ENCODE measurements at places on chromosomes 1 and 21.

DNA sequence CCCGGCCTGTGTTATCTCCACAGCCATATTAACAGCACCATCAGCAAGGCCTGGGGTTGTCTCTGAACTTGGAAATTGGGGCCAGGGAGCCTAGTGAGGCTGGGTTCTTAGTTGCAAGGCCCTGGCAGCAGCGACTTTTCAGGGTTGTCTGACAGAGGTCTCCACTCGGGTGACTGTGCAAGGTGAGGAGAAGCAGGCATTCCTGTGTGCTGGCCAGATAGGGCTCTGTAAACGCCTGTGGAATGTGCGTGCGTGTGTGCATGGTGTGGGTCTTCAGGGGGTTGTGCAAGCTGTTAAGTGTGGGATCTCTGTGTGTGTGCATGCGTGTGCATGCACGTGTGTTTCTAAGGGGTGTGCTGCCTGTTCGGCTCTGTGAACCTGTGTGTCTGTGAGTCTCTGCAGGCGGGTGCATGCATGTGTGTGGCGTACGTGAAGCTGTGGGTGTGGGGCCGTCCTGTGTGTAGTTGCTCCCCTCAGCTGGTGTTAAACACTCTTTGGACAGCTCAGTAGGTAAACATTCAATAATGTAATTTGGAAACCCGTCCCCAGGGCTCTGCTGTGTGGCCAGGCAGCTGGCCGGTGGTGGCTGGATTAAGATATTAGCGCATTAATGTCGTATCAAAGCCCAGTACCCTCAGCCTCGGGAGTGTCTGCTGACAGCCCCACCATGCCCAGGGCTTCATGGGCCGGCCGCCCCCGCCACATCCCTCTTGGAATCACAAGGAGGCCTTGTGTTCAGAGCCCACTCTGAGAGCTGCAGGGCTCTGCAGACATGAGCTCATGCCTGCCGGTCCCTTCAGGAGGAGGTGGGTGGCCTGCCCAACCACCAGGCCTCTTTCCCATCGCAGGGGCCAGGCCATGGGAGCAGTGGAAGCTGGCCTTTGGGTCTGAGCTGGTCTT, 189.9 kb downstream of the FOXD2 start:
- no peak for DNase-seq

GRCh38 chr1:30878016-30878415, 30.5 kb downstream of the SDC3 start:
- no peak for DNase-seq

GRCh38 chr1:6108937-6109614, 63.4 kb downstream of the KCNAB2 start:
- peak; percentile 74 for DNase-seq

GRCh38 chr1:19582318-19582717, 61.8 kb upstream of the NBL1 start:
- peak; percentile 75 for DNase-seq

DNA sequence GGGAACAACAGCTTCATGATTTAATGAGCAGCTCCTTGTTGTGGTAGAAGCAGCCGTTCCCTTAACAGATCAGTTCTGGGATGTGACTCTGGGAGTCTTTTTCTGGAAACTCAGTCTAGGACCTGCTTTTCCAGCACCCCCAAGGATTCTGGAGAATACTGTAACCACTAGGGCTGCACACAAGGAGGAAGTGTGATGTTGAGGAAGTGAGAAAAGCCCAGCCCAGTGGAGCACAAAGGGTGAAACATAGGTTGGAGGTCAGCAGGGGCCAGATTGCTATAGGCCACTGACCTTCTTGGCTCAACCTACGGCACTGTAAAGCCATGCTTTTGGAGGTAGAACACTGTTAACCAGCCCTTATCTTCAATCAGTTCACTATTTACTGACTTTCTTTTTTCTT, 10.1 kb upstream of the PLA2G5 start:
- peak; percentile 41 for DNase-seq

DNA sequence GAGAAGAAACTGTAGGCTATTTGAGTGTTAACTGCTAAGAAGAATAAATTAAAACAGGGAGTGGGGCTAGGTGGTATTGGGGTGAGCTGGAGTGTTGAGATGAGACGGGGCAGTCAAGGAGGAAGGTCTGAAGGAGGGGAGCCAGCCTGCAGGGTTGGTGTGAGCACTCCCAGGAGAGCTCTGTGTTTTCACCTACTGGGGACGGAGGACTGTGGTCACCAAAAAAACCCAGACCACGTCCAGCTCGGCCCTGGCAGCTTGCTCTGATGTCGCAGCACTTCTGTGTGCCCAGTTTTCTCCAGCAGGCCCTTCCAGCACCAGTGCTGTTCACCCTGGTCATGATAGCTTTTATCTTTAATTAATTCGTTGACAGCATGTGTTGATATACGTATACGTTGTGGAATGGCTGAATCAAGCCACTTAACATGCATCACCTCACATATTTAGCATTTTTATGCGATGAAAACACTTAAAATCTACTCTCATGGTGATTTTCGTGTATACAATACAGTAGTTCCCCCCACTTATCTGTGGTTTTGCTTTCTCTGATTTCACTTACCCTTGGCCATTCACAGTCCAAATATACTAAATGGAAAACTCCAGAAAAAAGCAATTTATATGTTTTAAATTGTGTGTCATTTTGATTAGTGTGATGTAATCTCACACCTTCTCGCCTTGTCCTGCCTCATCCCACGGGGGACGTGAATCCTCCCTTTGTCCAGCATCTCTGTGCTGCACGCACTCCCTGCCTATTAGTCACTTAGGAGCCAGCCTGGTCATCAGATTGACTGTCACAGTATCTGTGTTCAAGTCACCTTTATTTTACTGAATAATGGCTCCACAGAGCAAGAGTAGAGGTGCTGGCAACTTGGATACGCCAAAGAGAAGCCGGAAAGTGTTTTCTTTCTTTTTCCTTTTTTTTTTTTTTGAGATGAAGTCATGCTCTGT, 12.3 kb downstream of the FAM3B start:
- no peak for DNase-seq

DNA sequence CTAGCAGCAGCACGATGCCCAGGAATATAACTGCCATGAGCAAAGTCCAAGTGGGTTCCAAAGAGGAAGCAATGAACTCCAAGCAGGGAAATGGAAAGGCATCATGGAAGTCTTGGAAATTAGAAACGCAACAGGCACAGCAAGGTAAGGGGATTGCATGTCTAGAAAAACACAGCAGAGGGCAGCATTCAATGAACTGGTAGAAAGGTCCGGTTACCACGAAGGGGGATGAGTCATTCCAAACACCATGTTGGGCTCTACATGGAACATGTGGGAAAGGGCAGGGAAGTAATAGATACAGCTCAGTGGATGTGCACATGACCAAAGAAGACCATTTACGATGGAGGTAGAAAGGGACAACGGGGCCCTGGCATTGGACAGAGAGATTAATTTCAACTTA, 36.4 kb downstream of the RXRG start:
- no peak for DNase-seq

- DNase-seq = no peak
These were observed 3.7 kb downstream of the SLC45A3 start for GRCh38 chr1:205676597-205676996.

DNA sequence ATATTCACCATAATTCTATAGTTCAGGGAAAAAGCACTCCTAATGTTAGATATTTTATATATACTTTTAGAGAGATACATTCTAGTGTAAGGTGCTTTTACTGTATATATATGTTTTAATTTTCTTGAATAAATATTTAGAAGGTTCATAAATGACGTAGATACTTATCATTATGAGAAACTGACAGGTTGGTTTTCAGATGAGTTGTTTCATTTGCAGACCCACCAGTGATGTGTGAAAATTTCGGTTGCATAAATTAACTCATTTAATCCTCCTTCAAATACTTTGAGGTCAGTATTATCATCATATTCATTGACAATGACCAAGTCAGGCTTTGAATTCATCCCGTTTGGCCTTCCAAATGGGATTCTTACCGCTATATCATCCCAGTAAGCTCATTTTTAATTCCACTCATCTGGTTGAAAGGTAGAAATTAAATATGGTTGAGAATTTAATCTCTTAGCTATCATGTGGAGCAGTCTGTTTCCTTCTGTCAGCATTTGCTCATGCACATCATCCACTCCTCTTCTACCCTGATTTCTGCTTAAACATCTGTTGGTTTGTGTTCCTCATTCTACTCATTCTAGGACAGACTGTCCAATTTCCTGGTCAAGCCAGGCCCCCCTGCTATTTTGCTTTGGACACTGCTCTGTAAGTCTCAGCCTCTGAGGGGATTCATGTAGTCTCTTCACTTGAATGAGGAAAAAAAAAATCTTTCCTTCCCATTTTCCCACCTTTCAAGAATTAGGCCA, 1156.6 kb downstream of the PLA2G4A start:
- no peak for DNase-seq

GRCh38 chr1:226708342-226708780, 30.7 kb downstream of the ITPKB start:
- no peak for DNase-seq

GRCh38 chr1:16386454-16387113, 19.5 kb downstream of the SZRD1 start:
- no peak for DNase-seq

- DNase-seq = no peak
These were observed 16.9 kb downstream of the CCSAP start for GRCh38 chr1:229325853-229326487.

DNA sequence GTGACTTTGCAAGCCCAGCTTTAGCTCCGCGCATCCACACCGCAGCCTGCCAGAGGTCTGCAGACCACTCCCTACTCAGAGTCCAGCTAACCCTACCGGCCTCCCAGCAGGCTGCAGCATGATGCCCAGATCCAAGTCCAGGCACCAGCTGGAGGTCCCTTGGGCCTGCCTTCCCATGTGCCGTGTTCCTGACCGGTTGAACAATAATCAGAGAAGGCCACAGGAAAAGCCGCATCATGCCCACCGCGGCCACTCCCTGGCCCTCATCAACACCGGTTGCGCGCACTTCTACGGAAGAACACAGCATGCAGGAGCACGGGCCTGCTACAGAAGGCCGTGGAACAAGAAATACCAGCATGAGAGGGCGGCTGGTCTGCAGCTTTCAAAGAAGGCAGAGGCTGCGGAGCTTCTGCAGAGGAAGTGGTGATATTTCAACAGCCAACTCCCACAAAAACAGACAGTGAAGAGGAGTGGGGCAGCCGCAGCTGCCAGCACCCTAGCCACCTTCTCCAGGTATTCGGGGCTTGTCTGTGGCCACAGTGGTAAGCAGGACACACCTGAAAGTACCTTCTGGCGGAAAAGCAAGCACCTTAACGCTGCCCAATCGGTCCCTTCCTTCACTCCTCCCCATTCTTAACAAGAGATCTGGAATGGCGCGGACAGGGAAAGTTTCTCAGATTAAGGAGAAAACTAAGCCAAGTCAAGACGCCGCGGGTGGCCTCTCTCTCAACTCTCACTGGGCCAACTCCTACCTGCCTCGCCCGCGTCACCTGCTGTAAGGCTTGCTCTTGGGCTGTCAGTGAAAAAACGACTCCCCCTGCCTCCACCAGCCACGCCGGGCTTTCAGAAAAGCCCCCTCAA, 1.5 kb downstream of the PGBD5 start:
- no peak for DNase-seq

DNA sequence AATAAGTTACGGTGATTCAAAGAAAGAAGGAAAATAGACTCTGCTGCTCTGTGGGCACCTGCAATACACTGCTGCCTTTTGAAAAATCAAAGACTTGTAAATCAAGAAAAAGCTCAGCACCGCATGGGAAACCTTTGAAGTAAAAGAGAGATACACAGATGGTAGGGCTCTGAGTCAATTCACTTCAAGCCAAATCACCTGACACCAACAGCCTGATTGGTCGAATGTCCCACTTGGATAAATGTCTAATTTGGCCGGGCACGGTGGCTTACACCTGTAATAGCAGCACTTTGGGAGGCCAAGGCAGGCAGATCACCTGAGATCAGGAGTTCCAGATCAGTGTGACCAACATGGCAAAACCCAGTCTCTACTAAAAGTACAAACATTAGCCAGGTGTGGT, 19.2 kb upstream of the RCAN3 start:
- DNase-seq = no peak

- DNase-seq = peak; percentile 69
These were observed 37.6 kb downstream of the GALNT2 start for GRCh38 chr1:230104395-230105244.

DNA sequence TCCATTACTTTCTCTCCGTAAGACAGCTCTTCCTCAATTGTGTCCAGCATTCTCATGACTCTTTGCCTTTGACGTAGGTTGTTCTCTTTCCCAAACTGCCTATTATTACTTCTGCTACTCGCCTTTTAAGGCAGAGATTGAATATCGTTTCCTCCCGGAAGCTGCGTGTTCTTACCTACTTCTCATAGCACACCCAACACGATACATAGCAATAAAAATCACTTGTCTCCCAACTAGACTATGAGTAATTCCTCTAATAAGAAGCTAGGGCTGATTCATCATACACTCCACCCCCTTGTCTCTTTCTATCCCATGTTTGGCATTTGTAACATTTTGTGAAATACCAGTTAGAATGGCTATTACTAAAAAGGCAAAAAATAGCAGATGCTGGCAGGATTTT, 55.8 kb upstream of the SGIP1 start:
- DNase-seq = no peak

GRCh38 chr1:79287982-79288381, 281.5 kb upstream of the ADGRL4 start:
- no peak for DNase-seq

- DNase-seq = no peak
These were observed 21.2 kb upstream of the CLIC6 start for GRCh38 chr21:34647555-34647954.

GRCh38 chr21:42112857-42113256, 41.7 kb downstream of the UMODL1 start:
- no peak for DNase-seq

DNA sequence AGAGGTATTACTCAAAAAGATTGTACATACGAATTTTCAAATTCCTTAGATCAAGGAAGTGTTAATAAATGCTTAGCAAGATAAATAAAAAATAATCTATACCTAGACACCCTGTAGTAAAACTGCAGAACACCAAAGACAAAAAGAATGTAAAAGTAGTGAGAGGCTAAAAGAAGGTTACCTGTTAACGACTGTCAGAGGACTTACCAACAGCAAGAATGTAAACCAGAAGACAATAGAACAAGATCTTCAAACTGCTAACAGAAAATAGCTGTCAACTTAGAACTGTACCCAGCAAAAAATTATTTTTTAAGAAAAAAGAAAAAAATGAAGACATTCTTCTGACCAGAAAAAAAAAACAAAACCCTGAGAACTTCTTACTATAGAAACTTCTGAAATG, 51.2 kb downstream of the CD2 start:
- no peak for DNase-seq

DNA sequence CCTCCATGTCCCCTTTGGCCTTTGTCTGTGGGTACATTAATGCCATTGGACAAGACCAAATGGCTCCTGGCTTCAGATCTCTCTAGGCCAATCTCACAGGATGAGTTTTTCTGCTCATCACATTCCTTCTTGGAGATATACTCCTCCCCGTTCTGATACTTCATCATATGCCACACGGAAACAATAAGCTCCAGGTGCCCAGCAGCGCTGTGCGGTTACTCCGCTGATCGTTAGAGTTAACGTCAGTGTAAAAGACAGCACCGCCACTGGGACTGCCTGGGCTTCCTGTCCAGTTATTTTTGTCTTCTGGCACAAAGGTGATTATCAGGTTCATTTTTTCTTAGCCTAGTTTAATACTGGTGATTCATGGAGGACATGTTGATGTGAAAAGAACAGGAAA, 22.5 kb downstream of the CACHD1 start:
- no peak for DNase-seq

Data from GM10248 (cell line).